ENCODE measurements at places on chromosomes 5 and 9. TPM values are rescaled to one million over a fixed set of nuclear protein-coding genes. Genes with fewer than 3 reads are reported as not detected.
A peak's percentile ranks its signal among the peaks of the same experiment; 100 is the strongest.

The SPATA31D4 gene
- not detected for total RNA-seq

The GDA gene
- 0.32 TPM for total RNA-seq

The PRUNE2 gene
- total RNA-seq, result 13.9 TPM

DNA sequence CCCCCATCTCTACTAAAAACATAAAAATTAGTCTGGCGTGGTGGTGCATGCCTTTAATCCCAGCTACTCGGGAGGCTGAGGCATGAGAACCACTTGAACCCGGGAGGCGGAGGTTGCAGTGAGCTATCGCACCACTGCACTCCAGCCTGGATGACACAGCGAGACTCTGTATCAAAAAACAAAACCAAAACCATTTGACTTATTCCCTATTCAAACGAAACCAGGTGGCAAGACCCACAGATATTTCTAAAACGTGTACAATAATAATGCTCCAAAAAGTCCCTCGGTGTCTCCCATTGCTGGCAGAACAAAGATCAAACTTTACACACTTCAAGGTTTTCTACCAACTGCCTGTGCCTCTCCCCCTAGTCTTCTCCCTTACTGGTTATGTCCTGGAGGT, 29.8 kb downstream of the HMGCR start:
- DNase-seq, result no peak

GRCh38 chr5:178068293-178068692, 45.0 kb upstream of the N4BP3 start:
- no peak for DNase-seq

DNA sequence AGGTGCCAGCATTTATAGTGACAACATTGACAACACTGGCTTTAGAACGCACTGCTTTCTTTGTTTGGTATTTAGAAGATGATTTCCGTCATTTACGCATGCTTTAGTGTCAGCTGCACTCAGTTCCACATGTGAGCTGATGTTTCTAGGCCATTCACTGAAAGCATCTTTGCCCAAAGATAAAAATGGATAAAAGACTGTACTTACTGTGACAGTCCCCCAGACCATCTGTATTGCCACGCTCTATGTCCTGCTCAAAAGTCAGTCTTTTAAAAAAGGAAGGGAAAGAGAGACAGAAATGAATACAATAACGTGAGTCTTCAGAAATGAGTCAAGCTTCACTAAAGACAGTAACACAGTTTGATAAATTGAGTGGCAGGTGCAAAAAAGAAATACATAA, 99.3 kb downstream of the SEMA6A start:
- no peak for DNase-seq

The GMCL2 gene
- not detected for total RNA-seq

GRCh38 chr9:128061275-128061960, 5.7 kb downstream of the NAIF1 start:
- no peak for DNase-seq

The BTNL3 gene
- total RNA-seq, result 0.29 TPM

- peak; percentile 73 for DNase-seq
Measured at GRCh38 chr9:121819428-121820231, 168.2 kb downstream of the DAB2IP start.
